ENCODE measurements at places on chromosomes 2 and 18.

DNA sequence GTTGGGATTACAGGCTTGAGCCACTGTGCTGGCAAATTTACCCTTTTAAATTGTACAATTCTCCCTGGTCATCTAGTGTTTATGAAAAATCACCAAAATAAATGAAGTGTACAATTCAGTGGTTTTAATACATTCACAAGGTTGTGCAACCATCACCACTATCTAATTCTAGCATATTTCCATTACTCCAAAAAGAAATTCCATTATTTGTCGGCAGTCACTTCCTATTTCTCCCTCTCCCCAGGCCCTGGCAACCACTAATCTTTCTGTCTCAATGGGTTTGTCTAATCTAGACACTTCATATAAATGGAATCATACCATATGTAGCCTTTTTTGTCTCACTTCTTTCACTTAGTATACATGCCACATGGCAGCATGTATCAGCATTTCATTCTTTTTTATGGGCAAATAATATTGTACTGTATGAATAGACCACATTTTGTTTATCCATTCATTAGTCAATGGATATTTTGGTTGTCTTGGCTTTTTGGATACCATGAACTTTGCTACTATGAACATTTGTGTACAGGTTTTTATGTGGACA, 12.6 kb upstream of the POLE4 start:
- DNase-seq = no peak

DNA sequence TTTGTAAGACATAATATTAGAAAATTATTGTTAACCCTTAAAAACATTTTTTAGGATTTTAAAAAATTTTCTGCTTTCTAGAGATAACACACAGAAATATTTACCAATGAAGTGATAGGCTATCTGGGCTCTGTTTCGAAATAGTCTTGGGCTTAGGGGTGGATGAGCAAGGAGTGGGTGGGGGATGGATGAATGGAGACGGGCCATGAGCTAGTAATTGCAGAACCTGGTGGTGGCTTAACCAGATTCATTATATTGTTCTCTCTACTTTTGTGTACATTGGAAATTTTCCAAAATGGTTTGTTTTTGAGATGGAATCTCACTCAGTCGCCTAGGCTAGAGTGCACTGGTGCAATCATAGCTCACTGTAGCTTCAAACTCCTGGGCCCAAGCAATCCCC, 89.6 kb downstream of the TCF7L1 start:
- DNase-seq = no peak

- no peak for DNase-seq
These were observed 301.8 kb upstream of the ID2 start for GRCh38 chr2:8380026-8380425.

DNA sequence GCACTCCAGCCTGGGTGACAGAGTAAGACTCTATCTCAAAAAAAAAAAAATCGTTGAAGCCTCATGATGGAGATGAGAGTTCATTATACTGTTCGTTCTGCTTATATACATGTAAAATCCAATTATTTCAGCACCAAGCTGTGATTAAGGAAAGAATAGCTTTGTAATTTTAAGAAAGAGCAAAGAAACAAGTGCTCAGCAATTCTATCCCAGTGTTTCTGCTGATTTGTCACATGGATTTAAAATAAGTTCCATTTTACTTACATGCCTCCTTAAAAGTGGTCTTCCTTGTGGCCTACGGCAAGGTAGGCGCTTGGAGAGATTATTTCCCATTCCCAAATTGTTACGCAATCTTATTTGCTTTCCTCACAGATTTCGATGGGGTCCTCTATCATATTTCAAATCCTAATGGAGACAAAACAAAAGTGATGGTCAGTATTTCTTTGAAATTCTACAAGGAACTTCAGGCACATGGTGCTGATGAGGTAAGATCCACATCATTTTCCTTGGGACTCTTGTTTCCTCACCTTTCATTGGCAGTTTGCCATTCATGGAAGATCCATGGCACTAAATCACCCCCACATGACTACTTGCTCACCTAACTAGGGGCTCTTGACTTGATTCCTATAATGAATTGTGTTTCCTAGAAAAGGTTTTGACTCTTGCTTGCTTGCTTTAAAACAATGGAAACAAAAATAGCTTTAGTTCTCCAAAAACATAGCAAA, 11.5 kb downstream of the ARPC2 start:
- DNase-seq = no peak

DNA sequence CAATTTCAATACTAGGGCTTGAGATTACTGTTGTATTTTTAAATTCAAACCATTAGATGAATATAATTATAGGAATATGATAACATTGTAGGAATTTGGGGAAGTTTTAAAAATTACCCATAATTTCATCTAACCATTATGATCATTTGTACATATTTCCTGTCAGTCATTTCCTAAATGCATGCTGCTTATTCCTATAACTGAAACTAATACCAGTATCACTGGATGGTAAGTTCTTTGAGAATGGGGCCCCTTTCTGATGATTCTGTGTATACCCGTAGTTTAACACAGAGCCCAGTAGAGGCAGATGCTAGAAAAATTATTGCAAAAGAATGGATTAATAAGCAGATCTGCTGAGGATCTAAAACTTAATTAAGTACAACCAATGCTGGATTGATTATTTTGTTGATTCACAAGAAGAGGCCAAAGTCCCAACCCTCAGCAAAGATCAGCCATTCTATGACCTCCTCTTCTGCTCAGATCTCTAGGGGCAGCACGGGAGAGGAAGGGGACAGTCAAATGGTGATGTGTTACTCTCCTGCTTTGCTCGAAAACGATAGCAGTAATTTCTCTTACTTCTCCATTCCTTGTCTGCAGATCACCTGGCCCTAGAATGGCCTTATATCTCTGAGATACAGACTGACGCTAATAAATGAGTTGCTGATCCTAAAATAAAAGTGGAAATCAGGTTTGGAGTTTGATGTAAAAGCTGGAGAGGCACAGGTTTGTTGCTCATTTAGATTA, 69.5 kb upstream of the PELI1 start:
- no peak for DNase-seq

DNA sequence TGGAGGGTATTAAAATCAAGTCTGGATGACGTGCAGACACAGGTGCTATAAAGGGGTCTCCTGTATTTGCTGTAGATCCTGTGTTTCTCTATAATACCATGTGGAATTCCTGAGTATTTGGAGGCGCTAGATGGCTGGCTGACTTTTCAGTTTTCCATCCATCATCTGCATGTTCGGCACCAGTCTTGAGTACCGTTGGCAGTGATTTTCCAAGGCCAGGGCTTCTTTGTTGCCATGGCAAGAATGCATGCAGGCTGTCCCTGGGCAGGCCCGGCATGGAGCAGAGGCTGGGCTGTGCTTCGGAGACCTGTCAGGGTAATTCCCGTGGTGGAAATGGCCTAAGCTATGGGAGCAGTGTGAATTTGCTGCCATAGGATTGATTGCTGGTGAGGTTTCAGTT, 405.9 kb upstream of the HS6ST1 start:
- DNase-seq = no peak

GRCh38 chr2:7838669-7839068, 843.2 kb upstream of the ID2 start:
- DNase-seq = no peak

- no peak for DNase-seq
These were observed 141.2 kb upstream of the CTAGE1 start for GRCh38 chr18:22558945-22559385.

- DNase-seq = no peak
These were observed 369.6 kb downstream of the FBXO15 start for GRCh38 chr18:73778032-73778359.

All from D721Med (cell line).